ENCODE measurements at places on chromosomes 16 and 17.

GRCh38 chr17:79361873-79362771, 248.7 kb downstream of the RBFOX3 start:
- DNase-seq: no peak

DNA sequence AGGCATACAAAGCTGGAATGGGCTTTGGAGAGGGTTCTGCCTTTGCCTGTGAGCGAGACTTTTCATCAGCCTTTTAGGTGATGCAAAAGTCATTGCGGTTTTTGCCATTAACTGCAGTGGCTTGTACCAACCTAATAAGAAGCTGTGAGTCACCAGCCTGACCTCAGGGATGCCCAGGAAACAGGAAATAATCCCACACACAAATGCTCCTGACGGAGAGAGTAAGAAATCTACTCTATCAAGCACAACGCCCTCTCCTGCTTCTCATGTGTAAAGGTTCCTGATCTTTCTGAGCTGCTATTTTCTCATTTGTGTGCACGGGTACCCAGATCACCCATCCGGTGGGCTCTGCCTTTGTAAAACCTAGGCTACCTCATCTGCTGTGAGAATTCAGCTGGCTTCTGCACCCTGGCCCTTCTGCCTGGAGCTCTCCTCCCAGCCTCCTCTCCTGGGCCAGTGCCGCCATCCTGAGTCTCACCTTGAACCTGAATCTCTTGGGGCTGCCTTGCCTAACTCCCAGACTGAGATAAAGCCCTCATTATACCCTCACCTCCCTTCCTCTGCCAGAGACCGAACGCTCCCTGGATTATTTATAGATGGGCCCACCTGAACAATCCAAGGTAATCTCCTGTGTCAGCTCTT, 299.7 kb downstream of the C16orf95 start:
- no peak for DNase-seq

DNA sequence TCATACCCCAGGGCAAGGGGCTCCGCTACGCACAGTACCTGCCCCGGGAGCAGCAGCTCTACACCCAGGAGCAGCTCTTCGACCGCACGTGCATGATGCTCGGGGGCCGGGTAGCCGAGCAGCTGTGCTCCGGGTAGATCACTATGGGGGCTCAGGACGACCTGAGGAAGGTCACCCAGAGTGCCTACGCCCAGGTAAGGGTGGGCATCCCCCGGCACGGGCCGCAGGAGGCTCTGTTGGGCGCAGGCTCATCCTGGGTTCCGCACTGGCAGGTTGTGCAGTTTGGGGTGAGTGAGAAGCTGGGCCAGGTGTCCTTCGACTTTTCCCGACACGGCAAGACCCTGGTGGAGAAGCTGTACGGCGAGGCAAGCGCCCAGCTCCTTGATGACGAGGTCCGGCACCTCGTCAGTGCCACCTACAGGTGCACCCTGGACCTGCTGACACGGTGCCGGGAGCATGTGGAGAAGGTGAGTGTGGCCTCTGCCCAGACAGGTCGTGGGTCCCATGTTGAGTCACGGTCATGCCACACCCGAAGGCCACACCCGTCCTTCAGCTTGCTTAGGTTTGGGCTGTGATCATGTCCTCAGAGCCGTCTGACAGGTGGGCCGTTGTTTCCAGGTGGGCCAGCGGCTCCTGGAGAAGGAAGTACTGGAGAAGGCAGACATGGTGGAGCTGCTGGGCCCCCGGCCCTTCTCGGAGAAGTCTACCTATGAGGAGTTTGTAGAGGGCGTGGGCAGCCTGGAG, 19.3 kb downstream of the DBNDD1 start:
- no peak for DNase-seq

GRCh38 chr17:49210158-49211029, at the start of the genes ABI3 and GNGT2:
Gene ABI3, plus strand, starts transcription at chr17:49210707. Its CDS starts 18 bp downstream, at chr17:49210725.
Gene GNGT2, minus strand, starts transcription at chr17:49210574. Its CDS starts 3,152 bp downstream, at chr17:49207422.
- no peak for DNase-seq

- no peak for DNase-seq
These were observed 36.1 kb upstream of the MRC2 start for GRCh38 chr17:62591333-62591732.

- no peak for DNase-seq
These were observed 573 bp upstream of the GNAO1 start for GRCh38 chr16:56190677-56191155.

DNA sequence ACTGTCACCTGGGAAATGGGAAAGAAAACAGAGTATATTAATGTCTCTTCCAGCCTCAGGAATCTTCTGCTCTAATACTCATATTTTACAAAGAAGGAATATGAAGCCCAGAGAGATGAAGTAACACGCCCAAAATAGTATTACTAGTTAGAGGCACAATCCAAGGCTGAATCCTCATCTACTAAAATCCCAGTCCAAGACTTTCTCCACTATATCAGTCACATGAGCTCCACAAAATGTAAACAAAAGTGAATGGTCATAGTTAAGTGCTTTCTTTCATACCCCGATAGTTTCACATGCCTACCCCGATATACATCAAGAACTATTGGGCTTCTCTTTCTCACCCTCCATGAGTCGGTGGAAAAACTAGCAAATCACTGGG, 965 bp downstream of the INTS2 start:
- DNase-seq: no peak

DNA sequence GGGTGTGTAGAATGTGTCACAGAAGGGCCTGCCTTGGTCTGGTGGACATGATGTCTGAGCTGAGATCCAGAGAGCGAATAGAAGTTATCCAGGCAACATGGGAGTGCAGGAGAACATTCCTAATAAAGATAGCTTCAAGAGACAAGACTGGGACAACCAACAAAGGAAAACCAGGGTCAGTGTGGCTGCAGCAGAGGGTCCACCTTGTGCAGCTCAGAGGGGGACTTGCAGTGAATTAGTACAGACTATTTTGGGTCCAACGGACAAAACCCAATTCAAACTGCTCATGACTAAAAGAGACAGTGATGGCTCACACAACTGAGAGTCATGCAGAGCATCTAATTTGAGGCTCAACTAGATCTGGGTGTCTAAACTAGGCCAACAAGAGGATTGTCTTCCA, 192.1 kb downstream of the CBLN1 start:
- no peak for DNase-seq
